ENCODE measurements at places on chromosomes 16 and 17.

GRCh38 chr17:43892647-43892952 lies 14.7 kb downstream of the MPP2 start:
- no peak for DNase-seq

- DNase-seq: no peak
Observed at GRCh38 chr17:50380369-50381259, 7.6 kb downstream of the EME1 start.

DNA sequence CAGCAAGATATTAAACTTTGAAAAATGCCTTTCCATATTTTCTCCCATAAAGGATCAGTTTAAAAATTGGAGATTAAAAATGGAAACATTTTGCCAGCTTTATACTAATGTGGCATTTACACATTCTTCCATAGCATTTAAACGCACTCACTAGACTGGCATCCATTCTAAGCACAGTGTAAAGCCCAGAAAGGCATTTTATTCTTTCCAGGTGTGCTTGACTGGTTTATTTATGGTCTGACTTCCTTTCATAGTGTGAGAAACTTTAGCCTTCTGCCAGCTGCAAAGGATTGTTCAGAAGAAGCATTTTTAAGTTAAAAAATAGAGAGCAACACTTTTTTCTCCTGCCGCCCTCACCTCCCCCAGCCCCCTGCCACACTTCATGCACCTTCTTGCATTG lies 271.7 kb upstream of the PSMD7 start:
- DNase-seq: no peak

- DNase-seq: no peak
Observed at GRCh38 chr17:67642488-67642887, 75.2 kb upstream of the NOL11 start.

- DNase-seq: no peak
Observed at GRCh38 chr17:30965686-30966085, 5.2 kb upstream of the RNF135 start.

DNA sequence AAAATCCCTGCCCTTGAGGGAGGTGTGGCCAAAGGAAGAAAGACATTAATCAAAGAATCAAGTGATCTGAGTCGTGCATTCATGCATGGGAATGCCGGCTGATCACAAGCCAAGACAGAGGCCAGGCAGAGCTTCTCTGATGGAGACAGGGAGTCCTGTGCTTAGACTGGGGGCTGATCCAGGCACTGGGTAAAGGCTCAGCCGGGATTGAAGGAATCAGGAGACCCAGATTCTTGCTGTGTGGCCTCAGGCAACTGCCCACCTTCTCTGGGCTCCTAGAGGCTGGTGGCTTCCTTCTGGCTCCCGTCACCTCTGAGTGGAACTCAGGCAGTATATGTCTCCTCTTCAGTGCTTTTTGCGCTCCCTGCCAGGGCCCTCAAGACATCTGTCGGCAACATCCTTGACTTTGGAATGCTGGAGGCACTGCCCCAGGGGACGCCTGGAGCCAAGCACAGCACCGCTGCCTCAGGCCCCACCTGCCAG lies 17.7 kb downstream of the RAI1 start:
- no peak for DNase-seq

- no peak for DNase-seq
Observed at GRCh38 chr16:46748775-46749705, 896 bp upstream of the MYLK3 start.

- DNase-seq: peak; percentile 51
Observed at GRCh38 chr17:57021226-57021940, 43.5 kb downstream of the SCPEP1 start.

DNA sequence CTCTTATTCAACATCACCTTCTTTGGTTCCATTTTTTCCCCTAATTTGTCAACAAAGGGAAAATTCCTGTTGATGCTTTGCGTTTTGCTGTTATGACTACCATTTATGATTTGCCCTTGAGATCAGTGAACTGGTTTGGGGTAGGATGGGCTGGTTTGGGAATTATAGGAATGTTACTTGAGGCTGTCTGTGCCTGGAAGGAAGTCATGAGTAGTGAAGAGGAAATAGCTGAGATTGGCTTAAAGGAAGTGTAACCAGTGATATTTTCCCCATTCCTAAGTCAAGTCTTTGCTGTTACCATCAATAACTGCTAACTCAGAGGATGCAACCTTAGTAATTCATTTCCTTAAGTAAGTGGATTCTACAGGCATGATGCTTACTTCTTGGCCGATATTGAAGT lies 179.2 kb downstream of the MAP2K6 start:
- no peak for DNase-seq

DNA sequence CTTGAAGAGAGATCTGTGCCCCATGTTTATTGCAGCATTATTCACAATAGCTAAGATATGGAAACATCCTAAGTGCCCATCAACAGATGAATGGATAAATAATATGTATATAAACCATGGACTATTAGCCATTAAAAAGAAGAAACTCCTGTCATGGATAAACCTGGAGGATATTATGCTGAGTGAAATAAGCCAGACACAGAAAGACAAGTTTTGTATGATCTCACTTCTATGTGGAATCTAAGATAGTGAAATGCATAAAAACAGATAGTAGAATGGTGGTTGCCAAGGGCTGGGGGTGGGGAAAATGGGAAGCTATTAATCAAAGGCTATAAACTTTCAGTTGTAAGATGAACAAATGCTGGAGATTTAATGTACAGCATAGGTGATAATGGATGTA lies 19.9 kb upstream of the HEATR6 start:
- DNase-seq: no peak

GRCh38 chr17:38600906-38601305 lies 4.8 kb downstream of the SRCIN1 start:
- no peak for DNase-seq

DNA sequence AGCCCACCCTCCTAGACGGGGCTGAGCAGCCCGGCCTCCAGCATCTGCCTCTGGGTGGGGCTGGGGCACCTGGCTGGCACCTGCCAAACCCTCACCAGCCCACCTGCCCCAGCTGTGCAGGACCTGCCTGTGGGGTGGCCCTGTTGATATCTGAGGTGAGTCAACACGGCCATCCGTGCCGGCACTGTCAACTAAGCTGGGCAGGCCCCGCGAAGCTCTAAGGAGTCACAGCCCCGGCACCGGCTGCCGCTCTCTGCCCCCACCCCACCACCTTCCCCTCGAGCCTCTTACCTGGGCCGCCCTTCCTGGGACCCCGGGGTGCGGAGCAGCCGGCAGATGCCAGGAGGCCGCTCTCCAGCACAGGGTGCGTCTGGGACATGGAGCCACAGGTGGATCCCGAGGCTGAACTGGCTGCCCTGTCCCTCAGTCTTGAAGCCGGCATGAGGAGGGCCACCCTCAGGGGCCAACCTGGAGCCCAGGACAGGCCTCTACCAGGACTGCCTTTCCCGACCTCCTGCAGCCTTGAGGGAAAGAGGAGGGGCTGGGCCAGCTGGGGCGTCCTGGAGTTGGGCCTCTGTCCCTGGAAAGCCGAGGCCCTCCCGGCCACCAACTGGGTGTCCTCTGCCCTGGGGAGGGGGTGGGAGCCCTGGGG lies 515 bp downstream of the CBFA2T3 start:
- DNase-seq: no peak

DNA sequence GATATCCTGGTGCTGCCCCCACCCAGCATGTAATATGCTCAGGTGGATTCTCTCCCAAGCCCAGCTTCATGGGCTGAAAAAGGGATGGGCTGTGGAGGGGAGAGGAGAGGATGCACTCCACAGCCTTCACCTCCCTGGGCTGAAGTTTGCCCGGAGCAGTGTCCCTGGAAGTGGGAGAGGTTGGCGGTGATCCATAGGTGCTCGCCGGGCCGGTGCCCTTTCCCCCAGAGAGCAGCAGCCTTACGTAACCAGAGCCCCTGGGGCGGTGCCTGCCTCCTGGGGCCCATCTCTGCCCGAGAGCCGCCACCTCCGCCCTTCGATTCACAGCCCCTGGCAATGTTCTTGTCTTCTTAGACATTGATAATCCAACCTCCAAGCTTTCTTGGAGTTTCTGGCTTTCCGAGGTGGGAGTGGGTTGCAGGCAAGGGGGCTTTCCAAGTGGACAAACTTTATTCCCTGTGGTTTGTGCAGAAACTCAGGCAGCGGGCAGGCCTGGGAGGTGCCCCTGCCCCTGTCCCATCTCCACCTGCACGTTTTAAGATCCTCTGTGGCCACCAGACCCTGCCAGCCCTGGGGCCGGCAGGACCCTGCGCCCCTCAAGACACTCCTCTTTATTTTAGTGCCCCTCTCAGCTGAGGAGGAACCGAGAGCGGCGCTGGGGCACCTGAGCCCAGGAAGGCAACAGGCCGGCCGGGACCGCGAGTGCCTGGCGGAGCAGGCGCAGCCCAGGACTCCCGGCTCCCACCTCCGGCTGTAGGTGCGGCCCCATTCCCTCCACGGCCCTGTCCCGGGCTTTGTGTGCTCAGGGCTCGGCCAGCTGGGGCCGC lies 3.1 kb upstream of the WDR90 start:
- no peak for DNase-seq

GRCh38 chr16:83619381-83620150 lies 188.2 kb upstream of the HSBP1 start:
- no peak for DNase-seq

DNA sequence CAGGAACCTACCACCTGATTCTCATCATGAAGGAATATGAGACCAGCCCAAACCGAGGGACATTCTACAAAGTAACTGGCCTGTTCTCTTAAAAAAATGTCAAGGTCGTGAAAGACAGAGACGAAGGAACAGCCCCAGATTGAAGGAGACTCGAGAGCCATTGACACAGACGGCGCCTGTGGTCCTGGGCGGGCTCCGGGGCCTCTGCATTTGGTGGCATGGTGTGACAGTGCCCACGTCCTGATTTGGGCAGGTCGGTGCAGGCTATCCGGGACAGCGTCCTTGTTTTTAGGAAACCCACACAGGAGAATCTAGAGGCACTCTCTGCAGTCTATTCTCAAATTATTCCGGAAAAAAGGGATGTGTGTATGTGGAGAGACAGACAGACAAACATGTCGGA lies 64.1 kb downstream of the ADCY9 start:
- DNase-seq: no peak

- DNase-seq: peak; percentile 29
Observed at GRCh38 chr16:19907161-19907992, 22.7 kb upstream of the GPRC5B start.

DNA sequence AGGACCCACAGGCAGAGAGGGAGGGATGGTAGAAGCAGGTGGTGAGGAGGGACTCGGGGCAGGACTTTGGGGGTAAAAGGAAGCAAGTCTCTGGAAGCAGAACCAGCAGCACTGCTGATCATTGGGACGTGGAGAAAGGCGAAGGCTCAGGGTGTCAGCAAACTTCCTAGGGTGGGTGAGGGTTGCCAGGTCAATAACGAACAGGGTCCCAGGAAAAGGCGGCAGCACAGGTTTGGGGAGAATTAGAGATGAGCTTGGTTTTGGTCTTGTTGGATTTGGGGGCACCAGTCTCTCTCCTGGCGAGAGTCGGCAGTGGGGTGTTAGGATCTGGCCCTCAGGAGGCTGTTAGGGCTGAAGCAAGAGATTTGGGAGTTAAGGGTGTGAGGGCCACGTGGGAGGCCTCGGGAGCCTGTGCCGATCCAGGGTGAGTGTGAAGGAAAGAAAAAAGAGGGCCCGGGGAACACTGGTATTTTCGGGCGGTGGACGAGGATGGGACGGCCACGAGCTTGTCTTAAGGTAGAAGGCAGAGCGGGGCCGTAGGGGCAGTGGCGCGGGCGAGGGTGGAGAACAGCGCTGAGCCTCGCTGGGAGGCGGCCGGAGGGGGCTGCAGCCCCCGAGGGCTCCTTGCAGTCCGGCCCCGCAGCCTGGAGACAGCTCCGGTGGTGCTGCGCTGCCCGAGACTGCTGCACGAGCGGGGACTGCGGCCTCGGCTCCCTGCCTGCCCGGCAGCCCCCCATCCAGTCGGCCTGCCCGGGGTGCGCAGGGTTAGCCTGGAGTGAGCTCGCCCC lies 765 bp upstream of the ADORA2B start:
- DNase-seq: no peak

GRCh38 chr16:14283786-14284185 lies 212.7 kb downstream of the MRTFB start:
- no peak for DNase-seq

GRCh38 chr17:79057737-79058385 lies 16.8 kb upstream of the ENGASE start:
- no peak for DNase-seq

GRCh38 chr17:75642182-75642783 lies 9.0 kb downstream of the SMIM5 start:
- DNase-seq: peak; percentile 54

GRCh38 chr17:40460968-40461731 lies 17.9 kb downstream of the IGFBP4 start:
- DNase-seq: no peak

- DNase-seq: no peak
Observed at GRCh38 chr16:49292413-49292812, 10.8 kb upstream of the CBLN1 start.

GRCh38 chr16:72043058-72043457 lies 11.2 kb upstream of the HP start:
- no peak for DNase-seq

DNA sequence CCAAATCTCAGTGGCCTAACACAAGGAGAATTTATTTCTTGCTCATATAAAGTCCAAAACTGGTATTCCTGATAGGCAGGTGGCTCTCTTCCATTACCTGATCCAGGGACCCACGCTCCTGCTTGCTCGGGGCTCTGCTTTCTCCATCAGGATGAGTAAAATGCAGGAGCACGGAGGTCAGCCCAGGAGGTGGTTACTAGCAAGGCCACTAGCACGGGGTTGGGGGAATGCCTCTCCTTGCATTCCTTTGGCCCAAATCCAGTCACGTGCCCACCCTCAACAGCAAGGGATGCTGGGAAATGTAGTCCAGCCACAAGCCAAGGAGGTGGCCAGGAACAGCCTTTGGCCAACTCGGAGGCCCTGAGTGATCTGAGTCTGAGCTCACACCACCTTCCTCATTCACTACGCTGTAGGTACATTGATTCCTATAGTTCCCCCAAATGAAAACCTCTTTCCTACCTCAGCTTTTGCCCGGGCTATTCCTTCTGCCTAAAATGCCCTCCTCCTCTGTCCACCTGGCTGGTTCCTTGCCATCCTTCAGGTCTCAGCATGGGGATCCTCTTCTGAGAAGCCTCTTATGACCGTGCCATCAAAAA lies 38.3 kb upstream of the HAPSTR1 start:
- DNase-seq: no peak

GRCh38 chr17:27224526-27225315 lies 69.2 kb upstream of the WSB1 start:
- no peak for DNase-seq

DNA sequence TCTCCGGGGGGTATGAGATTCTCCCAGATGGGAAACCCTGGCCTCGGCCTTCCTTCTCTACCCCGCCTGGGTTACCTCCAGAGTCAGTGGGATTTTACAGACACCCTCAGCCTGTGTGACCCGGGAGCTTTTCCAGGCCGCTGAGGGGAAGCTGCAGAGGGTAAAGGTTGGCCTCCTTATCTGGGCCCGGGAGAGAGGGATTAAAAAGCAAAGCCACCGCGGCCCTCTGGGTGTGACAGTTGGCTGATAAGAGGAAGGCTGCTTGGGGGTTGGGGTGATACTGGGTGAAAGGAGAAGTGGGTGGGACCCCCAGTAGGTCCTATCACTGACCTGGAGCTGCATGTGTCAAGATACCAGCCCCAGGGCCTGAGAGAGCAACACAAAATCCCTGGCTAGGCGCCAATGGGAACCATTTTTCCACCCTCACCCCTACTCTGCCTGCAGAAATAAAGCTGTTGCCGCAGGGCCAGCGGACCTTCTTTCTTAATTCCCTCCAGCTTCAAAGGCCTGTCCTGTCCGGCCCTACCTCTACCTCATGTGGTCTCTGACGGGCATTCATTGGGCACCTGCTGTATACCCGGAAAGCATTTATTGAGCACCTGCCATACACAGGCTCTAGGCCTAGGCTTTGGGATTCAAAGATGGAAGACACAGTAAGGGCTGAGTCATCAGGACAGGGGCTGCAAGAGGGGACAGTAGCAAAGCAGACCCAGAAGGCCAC lies 77.6 kb upstream of the GSE1 start:
- no peak for DNase-seq

Data from breast epithelium (tissue), 4 donors.